ENCODE measurements at places on chromosomes 5 and 9.
A peak's percentile ranks its signal among the peaks of the same experiment; 100 is the strongest.

GRCh38 chr5:58687079-58687478, 104.2 kb downstream of the RAB3C start:
- DNase-seq, result no peak

GRCh38 chr5:151240924-151241635, 11.9 kb upstream of the GM2A start:
- no peak for DNase-seq

DNA sequence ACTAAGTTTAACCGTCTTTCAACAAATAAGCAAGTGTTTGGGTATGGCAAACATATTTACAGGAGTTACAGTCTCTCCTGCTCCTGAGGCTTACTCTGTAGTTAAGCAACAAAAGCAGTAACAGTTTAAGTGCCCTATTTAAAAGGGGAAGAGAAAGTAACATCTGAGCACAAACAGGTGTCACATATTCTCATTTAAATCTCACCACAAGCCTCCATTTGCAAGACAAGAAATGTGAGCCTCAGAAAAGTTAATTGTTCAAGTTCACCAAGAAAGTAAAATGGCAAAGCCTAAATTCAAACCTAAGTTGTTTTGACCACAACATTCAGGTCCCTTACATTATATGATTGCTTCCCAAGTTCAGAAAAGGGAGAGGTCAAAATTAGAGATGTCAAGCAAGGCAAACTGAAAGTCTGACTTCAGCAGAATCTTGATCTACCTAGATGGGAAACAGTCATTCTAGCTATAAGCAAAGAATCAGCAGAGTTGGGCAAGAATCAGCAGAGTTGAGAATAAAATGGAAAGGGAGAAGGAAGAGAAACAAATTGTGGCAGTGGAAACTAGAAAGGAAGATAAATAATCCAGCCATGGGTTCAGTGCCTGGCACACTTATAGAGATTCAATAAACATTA, 93.4 kb downstream of the STRBP start:
- no peak for DNase-seq

DNA sequence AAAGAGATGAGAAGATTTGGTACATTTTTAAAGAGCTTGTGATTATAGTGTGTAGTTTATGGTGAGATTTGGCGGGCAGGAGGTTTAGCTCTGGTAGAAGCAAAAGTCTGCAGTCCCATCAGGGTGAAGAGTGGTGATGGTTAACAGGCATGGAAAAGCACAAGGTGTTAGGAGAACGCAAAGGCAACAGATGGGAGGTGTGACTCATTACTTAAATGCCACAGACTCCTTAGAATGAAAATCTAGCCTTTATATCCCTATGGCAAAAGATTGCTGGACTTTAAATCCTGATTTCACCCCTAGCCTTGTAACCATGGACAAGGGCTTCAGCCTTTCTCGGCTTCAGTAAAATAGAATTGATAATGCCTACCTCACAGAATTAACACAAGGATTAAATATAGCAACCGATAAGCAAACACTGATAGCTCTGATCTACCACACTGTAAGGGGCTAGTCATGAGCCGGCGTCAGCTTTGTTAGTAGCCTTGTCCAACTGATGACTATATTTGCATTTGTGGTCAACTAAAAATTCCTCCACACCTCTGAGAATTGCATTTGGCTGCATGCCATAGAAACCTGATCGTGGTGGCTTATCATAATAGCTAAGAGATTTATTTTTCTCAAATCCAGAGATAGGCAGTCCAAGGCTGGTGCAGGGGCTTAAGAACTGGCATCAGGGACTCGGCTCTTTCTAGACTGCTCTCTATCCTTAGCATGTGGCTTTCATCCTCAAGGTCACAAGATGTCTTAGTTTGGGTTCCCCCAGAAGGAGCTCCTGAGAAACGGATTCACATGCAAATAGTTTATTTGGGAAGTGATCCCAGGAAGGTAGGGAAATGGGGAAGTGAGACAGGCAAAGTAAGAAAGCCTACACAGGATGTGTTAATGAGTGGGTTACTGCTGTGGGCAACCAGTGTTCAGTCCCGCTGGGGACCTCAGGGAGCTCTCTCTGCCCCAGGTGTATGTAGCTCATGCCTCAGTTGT, 19.6 kb downstream of the MFAP3 start:
- DNase-seq, result no peak

- no peak for DNase-seq
These were observed 113.2 kb downstream of the TLE4 start for GRCh38 chr9:79684711-79685575.

GRCh38 chr5:87210743-87211142, 56.9 kb upstream of the RASA1 start:
- no peak for DNase-seq

- DNase-seq, result no peak
These were observed 443.1 kb upstream of the ZNF608 start for GRCh38 chr5:125189531-125189941.

DNA sequence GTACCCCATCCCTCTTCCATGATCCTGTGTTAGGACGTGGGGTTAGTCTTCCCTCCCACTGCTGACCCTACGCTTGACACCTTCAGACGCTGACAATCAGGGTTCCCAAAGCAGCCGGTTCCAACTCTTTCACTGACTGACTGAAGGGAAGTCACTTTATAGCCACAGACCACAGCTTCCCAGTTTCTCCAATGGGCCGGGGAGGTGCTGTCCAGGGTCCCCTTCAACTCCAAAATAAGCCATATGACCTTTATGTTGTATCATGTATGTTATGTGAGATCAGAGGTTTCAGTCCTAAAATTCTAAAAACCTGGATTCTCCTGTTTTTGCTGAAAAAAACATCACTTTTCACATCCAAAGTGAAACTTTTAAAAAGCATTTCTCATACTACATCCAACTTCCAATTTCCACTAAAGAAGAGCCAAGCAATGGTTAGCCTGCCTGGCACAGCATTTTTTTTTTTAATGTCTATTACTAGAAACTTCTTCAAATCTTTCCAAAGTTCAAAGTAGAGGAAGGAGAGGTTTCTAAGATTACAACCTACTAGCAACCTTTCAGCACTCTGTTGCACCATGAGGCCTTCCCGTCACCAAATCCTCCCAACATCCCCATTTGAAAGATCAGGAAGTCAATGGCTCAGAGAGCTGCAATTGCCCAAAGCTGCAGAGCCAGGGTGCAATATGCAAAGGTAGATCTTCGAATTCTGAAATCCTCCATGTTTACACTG, 5.2 kb downstream of the EPB41L4B start:
- no peak for DNase-seq

DNA sequence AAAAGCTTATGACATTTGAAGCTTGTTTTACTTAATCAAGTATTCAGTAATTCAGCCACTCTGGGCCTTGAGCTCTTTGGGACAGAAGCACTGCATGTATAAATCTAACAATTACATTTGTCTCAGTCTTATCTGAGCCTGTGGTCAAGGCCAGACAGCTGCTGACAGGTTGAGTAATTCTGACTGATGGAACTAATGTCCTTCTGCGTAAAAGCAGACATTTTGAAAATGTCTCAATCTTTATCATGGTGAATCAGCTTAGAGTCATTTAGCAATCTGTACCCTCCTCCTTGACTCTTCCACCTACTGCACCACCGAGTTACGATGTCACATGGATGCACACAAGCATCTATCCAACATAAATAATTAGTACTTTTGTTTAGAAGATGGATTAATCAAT, 400.0 kb downstream of the ARRDC3 start:
- no peak for DNase-seq

DNA sequence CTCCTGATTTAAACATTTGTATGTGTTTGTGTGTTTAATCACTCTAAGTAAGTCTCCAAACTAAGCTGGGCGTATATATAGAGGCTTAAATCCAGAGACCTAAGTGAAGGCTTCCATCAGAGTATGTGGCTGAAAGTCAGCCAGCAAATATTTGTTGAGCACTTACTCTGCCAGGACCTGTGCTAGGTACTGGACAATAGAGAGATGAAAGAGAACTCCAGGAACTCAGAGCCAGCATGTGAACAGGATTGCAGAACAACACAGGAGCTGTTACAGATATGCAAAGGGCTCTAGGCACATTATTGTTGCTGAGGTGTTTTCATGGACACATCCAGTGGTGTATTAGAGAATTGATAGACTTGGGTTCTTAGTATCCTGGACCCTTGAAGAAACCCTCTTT, 4.7 kb upstream of the BNIP1 start:
- DNase-seq, result no peak

DNA sequence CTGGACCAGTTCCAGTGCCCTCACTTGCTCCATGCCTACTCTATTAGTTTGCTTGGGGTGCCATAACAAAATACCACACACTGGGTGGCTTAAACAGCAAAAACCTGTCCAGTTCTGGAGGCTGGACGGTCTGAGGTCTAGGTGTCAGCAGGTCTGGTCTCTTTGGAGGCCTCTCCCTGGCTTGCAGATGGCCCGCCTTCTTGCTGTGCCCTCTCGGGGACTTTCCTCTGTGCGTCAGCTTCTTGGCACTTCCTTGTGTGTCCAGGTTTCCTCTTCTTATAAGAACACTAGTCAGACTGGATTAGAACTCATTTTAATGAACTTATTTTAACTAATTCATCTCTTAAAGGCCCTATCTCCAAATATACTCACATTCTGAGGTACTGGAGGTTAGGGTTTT, 97.2 kb downstream of the CARTPT start:
- no peak for DNase-seq

DNA sequence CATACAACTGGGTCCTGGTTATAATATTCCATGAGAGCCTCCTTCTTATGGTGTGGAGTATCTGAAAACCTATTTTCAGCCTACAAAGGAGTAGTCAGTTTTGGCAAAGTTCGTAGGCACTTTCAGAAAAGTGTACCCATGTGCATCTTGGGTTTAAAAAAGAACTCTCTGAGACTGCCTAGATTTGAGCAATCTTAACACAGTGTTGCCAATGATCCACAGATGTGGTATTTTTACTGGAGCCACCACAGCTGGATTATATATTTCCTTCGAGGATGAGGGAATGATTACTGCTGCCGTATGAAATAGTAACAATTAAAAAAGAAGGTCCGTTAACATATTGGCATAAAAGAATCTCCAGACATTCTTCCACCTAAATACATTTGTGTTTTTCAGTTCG, 1.1 kb downstream of the PALM2AKAP2 start:
- no peak for DNase-seq

DNA sequence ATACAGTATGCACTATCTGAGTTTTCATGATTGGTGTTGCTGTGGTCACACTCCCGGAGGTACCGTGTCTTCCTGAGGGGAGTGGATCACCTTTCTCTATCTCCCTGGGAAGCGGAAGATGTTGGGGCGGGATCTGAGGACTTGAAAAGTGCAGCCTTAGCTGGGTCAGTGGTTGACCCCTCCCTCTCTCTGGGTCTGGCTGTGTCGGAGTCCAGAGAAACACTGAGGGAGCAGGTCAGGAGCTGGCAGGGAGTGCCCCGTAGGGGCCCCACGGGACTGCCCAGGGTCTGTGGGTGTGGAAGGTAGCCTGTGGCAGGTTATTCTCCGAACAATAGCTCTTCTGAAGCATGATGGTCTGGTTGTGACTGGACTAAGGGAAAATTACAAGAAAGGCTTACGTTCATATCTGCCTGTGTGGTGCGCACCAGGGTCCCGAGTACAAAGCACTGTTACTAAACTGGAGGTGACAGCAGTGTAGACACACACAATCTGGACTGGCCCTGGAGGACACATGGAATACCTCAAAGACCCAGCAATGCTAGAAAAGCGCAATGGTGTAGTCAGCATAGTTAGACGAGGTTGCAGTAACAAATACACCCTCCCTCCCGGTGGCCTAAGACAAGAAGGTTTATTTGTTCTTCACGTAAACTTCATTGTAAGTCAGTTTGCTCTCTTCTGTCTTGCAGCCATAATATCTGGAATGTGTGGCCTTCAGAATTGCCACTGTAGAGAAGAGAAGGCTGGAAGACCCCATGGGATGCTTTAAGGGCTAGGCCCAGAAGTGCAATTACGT, 9.4 kb upstream of the ZFP62 start:
- DNase-seq, result no peak

DNA sequence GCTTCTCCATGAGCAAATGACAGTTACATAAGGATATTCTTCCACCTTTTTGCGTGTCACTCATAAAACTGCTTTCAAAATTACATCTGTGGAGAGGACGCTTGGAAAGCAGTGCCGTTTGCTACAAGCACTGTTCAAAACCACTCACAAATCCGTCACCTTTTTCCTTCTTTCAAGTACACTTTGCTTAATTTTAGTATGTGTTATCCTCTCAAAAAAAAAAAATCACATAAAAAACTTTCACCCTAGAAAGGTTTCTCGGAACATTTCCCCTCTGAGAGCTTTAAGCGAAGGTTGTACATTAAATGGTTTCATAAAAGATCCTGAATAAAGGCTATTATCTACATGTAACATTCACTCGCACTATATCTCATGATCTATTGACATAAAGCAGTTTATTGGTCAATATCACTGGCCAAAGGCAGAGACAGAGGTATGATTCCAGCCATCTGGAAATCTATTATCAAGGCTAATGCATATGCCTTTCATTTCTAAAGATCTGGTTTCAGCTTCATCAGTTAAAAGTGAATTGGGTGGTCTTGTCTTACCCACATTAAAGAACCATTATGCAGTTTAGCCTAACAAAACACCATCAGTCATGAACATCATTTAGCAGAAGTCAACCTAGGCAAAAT, 163.6 kb downstream of the ENC1 start:
- no peak for DNase-seq

- no peak for DNase-seq
These were observed 46.7 kb downstream of the ROR2 start for GRCh38 chr9:91903126-91903911.

GRCh38 chr5:54785729-54786591, 199.4 kb downstream of the ESM1 start:
- no peak for DNase-seq

GRCh38 chr5:173859408-173860159, 28.6 kb upstream of the CPEB4 start:
- DNase-seq, result no peak

DNA sequence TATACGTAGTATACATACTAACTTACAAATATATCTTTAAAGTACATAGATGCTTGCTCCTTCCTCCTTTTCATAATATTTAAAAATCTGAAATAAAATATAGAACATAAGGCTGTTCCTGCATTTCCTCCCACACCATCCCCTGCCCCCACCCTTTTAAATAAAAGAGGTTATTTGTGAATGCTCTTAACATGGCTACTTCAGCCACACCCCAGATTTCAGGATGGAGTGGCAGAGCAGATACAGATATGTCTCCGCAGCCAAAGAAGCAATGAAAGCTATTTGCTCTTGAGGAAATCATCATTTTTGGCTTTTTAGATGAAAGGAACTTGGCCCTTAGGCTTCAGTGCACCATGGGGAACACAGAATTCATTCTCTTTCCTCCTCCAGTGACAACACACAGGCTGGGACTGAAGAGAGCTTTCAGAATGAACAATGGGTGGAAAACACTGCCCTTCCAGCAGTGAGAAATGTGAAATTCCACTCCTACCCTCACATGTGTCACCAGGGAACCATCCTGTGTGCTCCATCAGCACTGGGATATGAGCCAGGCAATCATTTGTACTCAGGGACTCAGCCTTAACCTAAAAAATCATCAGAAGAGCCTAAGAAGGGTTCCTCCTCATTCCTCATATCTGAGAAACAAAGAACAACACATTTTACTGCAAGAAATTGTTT, 134.3 kb downstream of the PPP2R2B start:
- DNase-seq, result peak; percentile 2

- no peak for DNase-seq
These were observed 871 bp downstream of the GLE1 start for GRCh38 chr9:128505414-128505765.

GRCh38 chr9:133880136-133880535, 112.0 kb downstream of the VAV2 start:
- DNase-seq, result no peak

- DNase-seq, result no peak
These were observed 48.6 kb downstream of the UBE2QL1 start for GRCh38 chr5:6497262-6497661.

GRCh38 chr9:5536684-5537083, 26.4 kb downstream of the PDCD1LG2 start:
- DNase-seq, result no peak

GRCh38 chr5:176633598-176633997, 3.1 kb downstream of the EIF4E1B start:
- no peak for DNase-seq

All from amygdala (tissue), 56 donors.